ENCODE measurements at places on chromosomes 5 and 9. TPM values are rescaled to one million over a fixed set of nuclear protein-coding genes. Genes with fewer than 3 reads are reported as not detected.

DNA sequence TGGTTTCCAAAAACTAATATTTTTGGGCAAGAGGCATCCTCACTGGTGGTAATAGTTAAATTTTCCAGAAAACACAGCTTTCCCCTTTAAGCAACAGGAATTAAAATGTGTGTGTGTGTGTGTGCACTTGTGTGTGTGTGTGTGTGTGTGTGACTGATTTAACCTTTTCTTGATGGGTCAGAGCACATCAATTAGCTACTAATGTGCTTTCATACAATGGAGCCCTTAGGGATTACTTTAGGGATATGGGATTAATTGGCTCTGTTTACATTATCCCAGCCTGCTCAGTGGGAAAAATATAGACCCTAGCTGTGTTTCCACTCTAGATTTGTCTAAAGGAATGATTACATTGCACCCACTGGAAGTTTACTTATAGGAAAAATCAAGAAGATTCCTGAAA, 6.5 kb downstream of the PLCXD3 start:
- DNase-seq: no peak
- no peaks in the 10 kb centered on the region for H3K4me1 ChIP-seq
- no peaks in the 10 kb centered on the region for H3K36me3 ChIP-seq
- no peaks in the 10 kb centered on the region for H3K27me3 ChIP-seq

GRCh38 chr5:122415801-122416120, 103.7 kb downstream of the SNCAIP start:
- no peaks in the 10 kb centered on the region for H3K27me3 ChIP-seq
- no peaks in the 10 kb centered on the region for H3K36me3 ChIP-seq
- no peak overlapping the region for H3K4me3 ChIP-seq
- no peak overlapping the region for H3K27ac ChIP-seq
- no peaks in the 10 kb centered on the region for H3K4me1 ChIP-seq
- DNase-seq: no peak

DNA sequence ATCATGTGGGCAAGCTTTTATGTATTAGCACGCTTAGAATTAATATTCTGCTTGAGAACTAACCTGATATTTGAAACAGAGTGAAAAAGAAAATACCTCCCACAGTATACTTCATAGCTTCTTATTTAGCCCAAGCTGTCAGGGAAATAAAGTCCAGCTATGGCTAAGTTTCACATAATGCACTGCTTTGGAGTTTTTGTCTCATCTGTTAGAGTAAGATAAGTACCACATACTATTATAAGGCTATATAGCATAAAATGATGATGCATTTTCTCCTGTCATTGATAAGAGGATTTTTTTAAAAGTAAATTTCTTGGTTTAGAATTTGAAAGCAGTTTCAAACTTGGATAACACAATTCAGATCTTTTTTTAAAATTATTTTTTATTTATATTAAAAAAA, 2.4 kb upstream of the ANKDD1B start:
- no peak for DNase-seq
- H3K4me1 ChIP-seq: peaks cover 5% of the 10 kb centered on the region
- no peaks in the 10 kb centered on the region for H3K36me3 ChIP-seq
- no peaks in the 10 kb centered on the region for H3K27me3 ChIP-seq
- no peak overlapping the region for H3K4me3 ChIP-seq

The WHRN gene
- 6.2 TPM for total RNA-seq

DNA sequence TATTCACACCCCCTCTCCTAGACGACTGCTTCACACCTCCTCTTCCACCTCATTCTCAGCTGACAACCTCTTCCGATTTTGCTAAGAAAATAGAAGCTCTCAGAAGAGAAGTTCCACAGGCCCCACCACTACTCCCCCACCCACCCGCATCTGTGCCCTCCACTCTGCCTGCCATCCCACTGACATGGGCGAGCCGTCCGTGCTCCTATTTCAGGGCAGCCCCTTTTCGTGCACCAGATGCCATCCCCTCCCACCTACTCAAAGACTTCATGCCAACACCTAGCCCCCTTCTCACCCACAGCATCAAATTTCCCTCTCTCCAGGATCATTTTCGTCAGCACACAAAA, 34.6 kb upstream of the JADE2 start:
- H3K27ac ChIP-seq: no peak overlapping the region
- H3K4me3 ChIP-seq: no peak overlapping the region
- no peaks in the 10 kb centered on the region for H3K27me3 ChIP-seq
- H3K4me1 ChIP-seq: no peaks in the 10 kb centered on the region
- no peak for DNase-seq
- H3K36me3 ChIP-seq: no peaks in the 10 kb centered on the region

The PCDHB13 gene
- total RNA-seq: 2.9 TPM

- H3K4me1 ChIP-seq: no peaks in the 10 kb centered on the region
- H3K36me3 ChIP-seq: no peaks in the 10 kb centered on the region
- H3K4me3 ChIP-seq: no peak overlapping the region
- DNase-seq: no peak
Measured at GRCh38 chr5:169571355-169571754, 12.2 kb upstream of the SPDL1 start.

The TNFSF15 gene
- 5.2 TPM for total RNA-seq

- H3K27me3 ChIP-seq: peaks cover 57% of the 10 kb centered on the region
- no peak overlapping the region for H3K27ac ChIP-seq
- peaks cover 14% of the 10 kb centered on the region for H3K4me1 ChIP-seq
- no peak for DNase-seq
- H3K4me3 ChIP-seq: no peak overlapping the region
- H3K36me3 ChIP-seq: no peaks in the 10 kb centered on the region
Measured at GRCh38 chr9:21991072-21991959, 2.9 kb downstream of the CDKN2A start.

- H3K4me1 ChIP-seq: no peaks in the 10 kb centered on the region
- H3K27ac ChIP-seq: no peak overlapping the region
- DNase-seq: no peak
- peaks cover 11% of the 10 kb centered on the region for H3K27me3 ChIP-seq
Measured at GRCh38 chr9:95552255-95552654, 35.5 kb upstream of the PTCH1 start.

The NFIB gene
- total RNA-seq: 97.7 TPM

- no peaks in the 10 kb centered on the region for H3K36me3 ChIP-seq
- no peak overlapping the region for H3K27ac ChIP-seq
- no peak for DNase-seq
- no peaks in the 10 kb centered on the region for H3K27me3 ChIP-seq
- H3K4me3 ChIP-seq: no peak overlapping the region
Measured at GRCh38 chr9:122342323-122343050, 28.3 kb upstream of the PTGS1 start.

DNA sequence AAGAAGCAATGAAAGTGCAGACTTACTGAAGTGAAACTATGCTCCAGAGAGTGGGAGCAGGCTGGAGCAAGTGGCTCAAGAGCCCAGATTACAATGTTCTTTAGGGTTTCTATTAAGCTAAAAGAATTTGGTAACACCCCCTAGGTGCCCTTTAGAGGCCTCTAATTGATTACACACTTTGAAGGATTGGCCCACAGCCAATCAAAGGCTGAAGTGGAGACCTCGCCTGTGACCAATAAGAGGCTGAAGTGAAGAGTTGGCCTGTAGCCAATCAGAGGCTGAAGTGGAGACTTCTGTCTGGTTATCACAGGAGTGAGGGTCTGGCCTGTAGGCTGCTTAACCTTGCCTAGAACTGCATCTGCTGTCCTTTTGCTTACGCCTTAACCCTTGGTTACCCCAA, 46.7 kb upstream of the SPATA31C2 start:
- H3K4me1 ChIP-seq: no peaks in the 10 kb centered on the region
- no peaks in the 10 kb centered on the region for H3K27me3 ChIP-seq
- no peak overlapping the region for H3K27ac ChIP-seq
- DNase-seq: no peak
- no peaks in the 10 kb centered on the region for H3K36me3 ChIP-seq

The FGF18 gene
- total RNA-seq: 2.0 TPM

The SELENOP gene
- 705 TPM for total RNA-seq

The ZNF454 gene
- total RNA-seq: 2.6 TPM

The CCDC152 gene
- total RNA-seq: 1.3 TPM

- H3K27me3 ChIP-seq: no peaks in the 10 kb centered on the region
- no peaks in the 10 kb centered on the region for H3K4me1 ChIP-seq
- no peak overlapping the region for H3K4me3 ChIP-seq
Measured at GRCh38 chr5:128480906-128481633, 57.0 kb downstream of the FBN2 start.

The PRLR gene
- 3.2 TPM for total RNA-seq
